ENCODE measurements at places on chromosomes 2 and 18. TPM values are rescaled to one million over a fixed set of nuclear protein-coding genes. Genes with fewer than 3 reads are reported as not detected.

Gene GPR155
- 9.5 TPM for total RNA-seq

Gene CRIM1
- total RNA-seq: 5.5 TPM

Gene SH3RF3
- total RNA-seq: 0.34 TPM

Gene CD8A
- 2.7 TPM for total RNA-seq

Gene DAW1
- not detected for total RNA-seq

Gene BAZ2B
- total RNA-seq: 10.2 TPM

Gene ZNF638
- 87.4 TPM for total RNA-seq

DNA sequence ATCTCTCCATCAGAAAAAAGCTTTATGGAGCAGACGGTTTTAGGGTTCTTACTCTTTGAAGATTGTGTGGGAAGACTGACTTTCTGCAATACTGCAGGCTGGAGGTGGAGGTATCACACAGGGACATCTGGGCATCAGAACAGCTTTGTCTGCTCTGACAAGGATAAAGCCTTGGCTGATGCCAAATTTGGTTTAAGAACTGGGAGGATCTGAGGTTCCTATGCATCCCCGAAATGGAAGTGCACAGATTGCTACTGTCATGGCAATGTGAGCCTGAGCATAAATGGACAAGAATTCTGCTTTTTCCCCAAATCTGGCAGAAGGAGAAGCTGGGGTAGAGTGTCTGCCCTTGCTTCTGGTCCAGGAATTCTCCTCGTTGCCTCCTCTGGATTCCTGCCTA, 424.3 kb downstream of the SLC4A3 start:
- no peak for DNase-seq

GRCh38 chr2:48568547-48568946, 38.6 kb downstream of the STON1 start:
- no peak for DNase-seq

- peak; percentile 27 for DNase-seq
These were observed 17.4 kb upstream of the ACKR3 start for GRCh38 chr2:236552212-236552542.

GRCh38 chr2:158619496-158619895, 162.7 kb downstream of the PKP4 start:
- no peak for DNase-seq

- DNase-seq: no peak
These were observed 2.3 kb downstream of the HDAC4 start for GRCh38 chr2:239398521-239398921.

- DNase-seq: no peak
These were observed 6.0 kb downstream of the SH3BP4 start for GRCh38 chr2:234957834-234958135.

DNA sequence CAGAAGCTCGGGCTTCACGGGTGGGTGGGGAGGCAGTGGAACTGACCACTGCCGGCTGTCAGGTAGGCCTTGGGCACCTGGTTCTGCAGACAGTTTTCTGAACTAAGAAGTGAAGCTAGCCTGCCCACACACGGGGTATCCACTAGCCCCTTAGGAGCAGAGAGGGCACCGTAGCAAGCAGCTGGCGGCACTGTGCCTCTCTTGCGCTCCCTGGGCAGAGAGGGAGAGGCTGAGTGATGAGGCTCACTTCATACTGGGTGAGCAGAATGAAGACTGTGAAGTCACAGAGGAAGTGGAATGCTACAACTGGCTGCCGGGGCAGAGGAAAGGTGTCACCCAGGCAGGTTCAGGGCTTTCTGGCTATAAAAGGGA, 753 bp downstream of the ITPRIPL1 start:
- peak; percentile 73 for DNase-seq
